Caco-2 (cell line): ENCODE measurements at places on chromosomes 12 and 14.

DNA sequence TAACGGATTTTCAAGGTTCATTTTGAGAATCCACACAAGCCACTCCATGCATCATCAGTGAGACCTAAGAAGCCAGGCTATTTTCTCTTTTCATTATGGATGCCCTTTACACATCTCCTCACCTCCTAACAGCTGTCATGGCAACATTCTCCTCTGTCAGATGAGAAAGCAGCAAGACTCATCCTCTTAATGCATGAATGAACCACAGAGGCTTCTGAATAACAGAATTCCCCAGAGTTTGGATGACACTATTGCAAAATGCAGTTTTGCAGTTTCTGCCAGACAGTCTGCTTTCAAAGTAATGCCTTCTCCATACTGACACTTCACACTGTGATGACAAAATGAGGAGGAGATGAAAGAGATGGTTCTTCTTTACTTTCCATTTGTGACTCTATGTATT is 286.7 kb upstream of the GRIP1 start:
- H3K27ac ChIP-seq = no peak overlapping the region
- no peaks in the 10 kb centered on the region for H3K36me3 ChIP-seq
- H3K27me3 ChIP-seq = no peaks in the 10 kb centered on the region
- no peaks in the 10 kb centered on the region for H3K4me1 ChIP-seq
- DNase-seq = no peak
- no peak overlapping the region for H3K4me3 ChIP-seq

DNA sequence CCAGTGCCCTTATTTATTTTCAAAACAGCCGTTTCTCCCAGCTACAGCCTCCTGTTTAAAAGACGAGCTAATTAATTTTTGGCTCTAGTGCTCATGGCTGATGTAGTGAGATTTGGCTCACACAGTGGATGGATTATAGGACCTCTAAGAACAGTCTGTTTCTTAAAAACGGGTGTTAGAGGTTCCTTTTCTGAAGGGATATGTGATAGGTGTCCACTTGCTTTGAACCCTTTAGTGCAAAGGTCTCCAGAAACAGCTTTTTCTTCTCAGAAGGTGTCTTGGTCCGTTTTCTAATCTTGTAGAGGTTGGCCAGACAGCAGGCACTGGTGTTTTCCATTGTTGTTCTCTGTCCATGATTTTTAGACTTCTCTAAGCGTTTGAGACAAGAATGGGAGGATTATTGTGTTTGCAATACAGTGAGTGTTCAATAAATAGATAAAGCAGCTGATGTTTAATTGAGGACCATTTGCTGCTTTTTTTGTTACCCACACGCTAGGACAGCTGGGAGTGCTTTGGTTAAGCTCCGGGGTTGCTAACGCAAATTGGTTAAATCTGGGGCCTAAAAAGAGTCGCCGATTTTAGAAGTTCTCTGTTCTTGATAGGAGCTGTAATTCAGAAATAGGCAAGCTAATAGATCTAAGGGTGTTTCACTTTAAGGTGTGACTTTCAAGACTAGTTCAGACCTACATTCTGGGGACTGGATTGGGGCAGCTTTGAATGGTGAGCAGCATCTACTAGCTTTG is 1.0 kb downstream of the BORCS5 start:
- H3K36me3 ChIP-seq = no peaks in the 10 kb centered on the region; the same call in 1 of the 2 replicates
- no peak for DNase-seq
- H3K27ac ChIP-seq = peak overlapping the region; percentile 96
- H3K27me3 ChIP-seq = no peaks in the 10 kb centered on the region
- peak overlapping the region; percentile 86 for H3K4me3 ChIP-seq

- DNase-seq = no peak
- H3K4me3 ChIP-seq = no peak overlapping the region
- H3K4me1 ChIP-seq = no peaks in the 10 kb centered on the region
- H3K27me3 ChIP-seq = no peaks in the 10 kb centered on the region
These were observed 7.3 kb downstream of the SPRYD3 start for GRCh38 chr12:53071591-53072551.

DNA sequence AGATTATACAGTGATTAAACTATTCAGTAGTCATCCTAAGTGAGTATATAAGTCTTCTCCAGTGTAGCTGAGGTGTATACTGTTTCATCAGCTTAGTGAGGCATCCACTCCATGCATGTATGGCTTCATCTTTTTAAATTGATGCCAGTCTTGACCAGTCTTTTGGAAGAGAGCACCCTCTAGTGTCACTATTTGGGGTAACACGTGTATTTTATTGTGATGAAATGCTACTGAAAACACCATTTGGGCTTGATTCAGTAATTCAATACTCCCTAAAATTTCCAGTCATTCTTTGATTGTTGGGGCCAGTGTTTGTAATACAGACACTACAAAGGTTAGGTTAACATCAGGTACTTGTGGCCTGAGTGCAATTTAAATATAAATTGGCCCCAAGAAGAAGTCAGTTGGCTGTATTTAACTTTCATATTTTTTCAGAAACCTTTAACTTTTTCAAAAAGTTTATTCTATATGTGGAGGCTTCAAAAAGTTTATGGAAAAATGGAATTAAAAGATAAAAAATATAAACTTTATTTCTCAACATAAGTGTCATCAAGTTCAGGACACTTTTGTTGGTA is 35.3 kb downstream of the MIPOL1 start:
- no peaks in the 10 kb centered on the region; the same call in 1 of the 2 replicates for H3K36me3 ChIP-seq
- no peak overlapping the region for H3K4me3 ChIP-seq
- H3K27ac ChIP-seq = no peak overlapping the region
- no peaks in the 10 kb centered on the region for H3K27me3 ChIP-seq
- H3K4me1 ChIP-seq = 0 out of 2 replicates have a peak, but pooled peaks cover 7% of the 10 kb centered on the region

DNA sequence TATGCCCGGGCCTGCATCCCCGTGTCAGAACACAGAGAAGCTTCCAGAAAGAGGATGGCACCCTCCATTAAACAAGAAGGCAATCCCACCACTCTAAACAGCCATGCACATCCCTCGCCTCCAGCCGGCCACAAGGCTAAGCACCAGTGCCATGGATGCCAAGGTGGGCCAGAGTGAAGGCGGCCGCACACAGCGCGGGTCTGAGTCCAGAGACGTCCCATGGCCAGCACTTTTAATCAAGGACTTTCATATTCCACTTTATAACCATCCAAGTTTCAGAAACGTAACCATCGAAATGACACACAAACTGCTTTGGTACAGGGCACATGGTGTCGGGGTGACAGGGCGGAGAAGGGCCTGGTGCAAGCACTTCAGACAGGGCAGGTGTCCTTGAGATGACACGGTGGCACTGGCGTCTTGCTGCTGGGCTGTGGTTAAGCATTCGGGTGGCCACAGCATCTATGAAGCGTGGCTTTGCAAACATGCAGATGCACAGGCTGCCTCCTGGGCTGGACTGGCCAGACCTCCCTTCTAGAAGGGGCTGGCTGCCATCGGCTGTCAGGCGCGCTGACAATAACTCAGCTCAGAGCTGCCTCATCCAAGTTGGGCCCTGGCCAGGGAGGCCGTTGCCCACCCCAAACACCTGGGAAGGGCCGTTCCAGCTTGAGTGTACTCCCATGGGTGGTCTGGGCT is 117.2 kb downstream of the RFLNA start:
- H3K4me1 ChIP-seq = no peaks in the 10 kb centered on the region
- H3K27ac ChIP-seq = no peak overlapping the region
- no peaks in the 10 kb centered on the region for H3K27me3 ChIP-seq
- no peak for DNase-seq
- no peaks in the 10 kb centered on the region for H3K36me3 ChIP-seq

DNA sequence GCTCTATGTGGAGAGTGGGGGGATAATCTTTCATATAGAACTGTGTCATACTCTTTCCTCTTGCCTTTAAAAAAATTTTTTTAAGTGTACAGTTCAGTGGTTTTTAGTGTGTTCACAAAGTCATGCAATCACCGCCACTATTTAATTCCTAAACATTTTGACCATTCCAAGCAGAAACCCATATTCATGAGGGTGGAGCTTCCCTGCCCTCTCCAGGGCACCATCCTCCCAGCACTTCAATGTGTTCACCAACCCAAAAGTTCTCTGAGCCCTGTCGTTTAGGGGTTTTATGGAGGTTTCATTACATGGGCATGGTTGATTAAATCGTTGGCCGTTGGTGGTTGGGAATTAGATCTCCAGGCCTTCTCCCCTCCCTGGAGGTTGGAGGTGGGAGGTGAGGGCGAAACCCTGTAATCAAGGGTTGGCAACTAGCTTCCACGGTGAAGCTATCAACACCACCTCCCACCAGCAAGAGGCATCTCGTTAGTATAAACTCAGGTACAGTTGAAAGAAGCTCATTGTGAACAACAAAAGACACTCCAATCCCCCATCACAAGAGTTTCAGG is 42.8 kb upstream of the WNK1 start:
- peaks cover 5% of the 10 kb centered on the region; the same call in 1 of the 2 replicates for H3K4me1 ChIP-seq
- H3K36me3 ChIP-seq = no peaks in the 10 kb centered on the region
- no peak overlapping the region for H3K4me3 ChIP-seq
- H3K27me3 ChIP-seq = no peaks in the 10 kb centered on the region
- DNase-seq = no peak

GRCh38 chr14:32561520-32561919 is 232.4 kb downstream of the AKAP6 start:
- no peak for DNase-seq
- H3K4me1 ChIP-seq = peaks cover 16% of the 10 kb centered on the region

DNA sequence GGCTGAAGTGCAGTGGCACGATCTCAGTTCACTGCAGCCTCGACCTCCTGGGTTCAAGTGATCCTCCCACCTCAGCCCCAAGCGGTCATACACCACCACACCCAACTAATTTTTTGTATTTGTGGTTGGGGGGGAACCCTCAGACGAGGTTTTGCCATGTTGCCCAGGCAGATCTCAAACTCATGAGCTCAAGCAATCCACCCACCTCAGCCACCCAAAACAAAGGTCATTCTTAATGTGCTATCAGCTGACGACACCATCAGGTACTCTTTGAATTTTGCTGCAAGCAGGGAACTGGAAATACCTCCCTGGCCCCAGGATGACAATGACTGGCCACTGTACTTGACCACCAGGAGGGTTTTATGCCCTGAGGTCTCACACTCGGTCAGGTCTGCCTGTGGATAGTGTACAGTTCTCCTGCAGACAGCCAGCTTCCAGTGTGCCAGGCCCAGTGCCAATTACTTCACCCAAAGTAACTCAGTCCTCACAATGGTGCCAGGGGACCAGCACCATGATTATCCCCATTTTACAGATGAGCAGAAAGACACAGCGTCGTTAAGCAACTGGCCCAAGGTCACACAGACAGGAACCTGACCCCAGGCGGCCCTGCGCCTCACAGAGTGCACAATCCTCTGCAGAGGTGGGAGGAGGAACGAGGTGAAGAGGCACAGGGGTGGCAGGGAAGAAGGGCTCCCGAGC is 42.9 kb downstream of the ITPK1 start:
- H3K27ac ChIP-seq = no peak overlapping the region
- DNase-seq = no peak
- no peak overlapping the region for H3K4me3 ChIP-seq
- H3K4me1 ChIP-seq = peaks cover 21% of the 10 kb centered on the region

- H3K27ac ChIP-seq = no peak overlapping the region
- H3K4me1 ChIP-seq = no peaks in the 10 kb centered on the region
- H3K4me3 ChIP-seq = no peak overlapping the region
- no peaks in the 10 kb centered on the region for H3K36me3 ChIP-seq
- H3K27me3 ChIP-seq = no peaks in the 10 kb centered on the region; the same call in 1 of the 2 replicates
- DNase-seq = no peak
These were observed 551.7 kb downstream of the NRXN3 start for GRCh38 chr14:78721756-78722480.

DNA sequence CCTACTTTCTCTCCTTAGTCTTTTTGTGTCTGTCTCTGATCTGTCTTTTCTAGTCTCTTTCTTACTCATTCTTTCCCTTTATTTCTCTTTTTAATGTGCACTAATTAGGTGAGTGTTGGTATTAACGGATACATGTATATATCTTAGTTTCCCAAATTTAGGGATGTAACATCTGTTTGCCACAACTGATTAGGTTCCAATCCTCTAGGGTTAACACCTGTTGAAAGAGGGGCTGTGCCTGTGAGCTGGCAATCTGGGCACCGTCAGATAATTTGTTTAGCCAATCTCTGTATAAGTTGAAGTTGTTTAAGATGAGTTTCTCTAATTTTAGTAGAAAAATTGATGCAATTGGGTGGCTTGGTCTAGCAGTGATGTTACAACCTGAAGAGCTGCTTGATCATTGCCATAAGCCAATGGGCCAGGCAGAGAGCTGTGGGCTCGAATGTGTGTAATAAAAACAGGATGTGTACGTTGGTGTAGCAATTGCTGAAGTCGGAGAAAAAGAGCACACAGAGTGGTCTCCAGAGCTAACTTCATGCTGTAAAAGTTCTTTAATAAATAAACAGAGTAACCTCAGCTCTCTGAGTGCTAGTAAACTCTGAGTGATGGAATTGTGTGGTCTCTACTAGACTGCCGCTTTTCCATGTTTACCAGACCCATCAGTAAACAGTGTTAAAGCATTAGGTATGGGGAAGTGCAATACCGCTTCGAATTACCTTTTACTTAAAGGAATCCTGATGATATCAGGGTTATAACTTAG is 18.3 kb upstream of the LYZ start:
- H3K36me3 ChIP-seq = no peaks in the 10 kb centered on the region
- no peak for DNase-seq
- peaks cover 38% of the 10 kb centered on the region for H3K4me1 ChIP-seq
- H3K4me3 ChIP-seq = peak overlapping the region; percentile 60
- H3K27me3 ChIP-seq = no peaks in the 10 kb centered on the region
- peak overlapping the region; percentile 79 for H3K27ac ChIP-seq

GRCh38 chr14:79899610-79900009 is 311.7 kb downstream of the DIO2 start:
- H3K27ac ChIP-seq = no peak overlapping the region
- H3K27me3 ChIP-seq = no peaks in the 10 kb centered on the region
- no peak overlapping the region for H3K4me3 ChIP-seq

DNA sequence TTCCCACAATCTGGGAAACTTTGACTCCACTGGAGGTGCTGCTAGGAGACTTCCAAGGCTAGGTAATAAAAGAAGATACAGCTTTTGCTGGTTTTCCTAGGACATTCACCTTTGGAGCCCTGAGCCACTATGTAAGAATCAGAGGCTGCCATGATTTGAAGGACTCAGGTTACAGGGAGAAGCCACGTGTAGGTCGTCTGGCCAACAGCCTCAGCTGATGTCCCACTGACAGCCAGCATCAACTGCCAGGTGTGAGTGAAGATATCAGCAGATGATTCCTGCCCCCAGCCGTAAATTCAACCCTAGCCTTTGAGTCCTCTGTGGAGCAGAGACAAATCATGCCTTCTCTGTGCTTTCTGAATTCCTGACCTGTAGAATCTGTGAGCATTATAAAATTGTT is 27.0 kb downstream of the SMOC1 start:
- no peak overlapping the region for H3K27ac ChIP-seq
- no peak for DNase-seq
- no peak overlapping the region for H3K4me3 ChIP-seq

DNA sequence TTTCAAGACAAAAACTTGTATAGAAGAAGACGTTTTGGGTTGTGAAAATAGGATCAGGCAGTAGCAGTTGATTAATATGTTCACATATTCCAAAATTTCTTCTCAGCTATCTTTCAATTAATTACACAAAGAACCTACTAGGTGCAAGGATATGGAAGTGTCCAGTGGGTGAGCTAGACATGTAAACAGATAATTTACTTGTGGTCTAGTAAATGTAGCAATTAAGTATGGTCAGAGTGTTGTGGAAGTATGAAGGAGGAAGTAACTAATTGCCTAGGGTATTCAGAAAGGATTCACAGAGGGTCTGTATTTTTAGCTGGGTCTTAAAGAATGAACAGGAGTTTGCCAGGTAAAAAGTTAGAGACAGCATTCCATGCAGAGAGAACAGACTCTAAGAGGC is 5.9 kb downstream of the GOLGA5 start:
- H3K4me3 ChIP-seq = no peak overlapping the region
- H3K4me1 ChIP-seq = peaks cover 5% of the 10 kb centered on the region; the same call in 1 of the 2 replicates
- DNase-seq = no peak
- no peak overlapping the region for H3K27ac ChIP-seq
- H3K27me3 ChIP-seq = no peaks in the 10 kb centered on the region
